ENCODE measurements at places on chromosomes 12 and 14.

DNA sequence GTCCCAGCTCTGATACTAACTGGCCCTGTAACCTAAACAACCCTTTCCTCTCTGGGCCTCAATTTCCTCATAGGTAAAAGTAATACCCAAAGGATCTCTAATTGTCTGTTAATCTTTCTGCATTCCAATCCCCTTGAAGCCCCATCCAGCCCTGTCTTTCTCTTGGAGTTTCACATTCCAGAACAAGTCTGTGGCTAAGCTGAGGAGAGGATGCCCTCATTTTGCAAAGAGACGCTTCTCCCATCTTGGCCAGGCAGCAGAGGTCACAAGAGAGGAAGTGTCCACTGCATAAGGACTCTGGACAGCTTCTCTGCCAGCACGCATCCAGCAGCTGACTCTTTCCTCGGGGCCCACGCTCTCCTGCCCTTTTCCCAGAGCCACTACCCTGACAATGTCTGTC, 263.4 kb upstream of the FKBP4 start:
- DNase-seq, result no peak

DNA sequence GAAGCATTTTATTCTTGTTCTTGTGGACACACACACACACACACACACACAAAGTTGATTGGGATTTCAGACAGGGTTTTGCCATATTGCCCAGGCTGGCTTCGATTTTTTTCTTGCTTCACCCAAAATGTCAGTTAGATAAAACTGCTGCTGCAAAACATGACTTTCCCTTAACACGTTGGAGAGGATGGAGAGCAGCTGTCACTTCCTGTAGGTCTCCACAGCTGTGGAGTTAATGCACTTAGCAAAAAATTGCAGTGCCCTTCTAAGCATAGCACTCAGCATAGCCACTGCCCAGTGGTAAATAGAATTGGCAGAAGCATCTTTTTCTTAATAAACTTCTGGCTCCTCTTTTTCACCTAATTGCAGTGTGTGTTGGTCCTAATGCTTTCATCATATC, 54.5 kb downstream of the PDZRN4 start:
- no peak for DNase-seq

GRCh38 chr14:93456356-93456755, 25.6 kb downstream of the UNC79 start:
- no peak for DNase-seq

- no peak for DNase-seq
Measured at GRCh38 chr12:109487181-109488050, 10.0 kb downstream of the UBE3B start.
